Osteoblast (primary cell): ENCODE measurements at places on chromosomes 1 and 21.

GRCh38 chr1:160366731-160367515 lies at the start of gene NHLH1:
Gene NHLH1 (plus strand): TSS chr1:160367071. CDS start chr1:160370732, 3,661 bp downstream.
- no peak for DNase-seq

DNA sequence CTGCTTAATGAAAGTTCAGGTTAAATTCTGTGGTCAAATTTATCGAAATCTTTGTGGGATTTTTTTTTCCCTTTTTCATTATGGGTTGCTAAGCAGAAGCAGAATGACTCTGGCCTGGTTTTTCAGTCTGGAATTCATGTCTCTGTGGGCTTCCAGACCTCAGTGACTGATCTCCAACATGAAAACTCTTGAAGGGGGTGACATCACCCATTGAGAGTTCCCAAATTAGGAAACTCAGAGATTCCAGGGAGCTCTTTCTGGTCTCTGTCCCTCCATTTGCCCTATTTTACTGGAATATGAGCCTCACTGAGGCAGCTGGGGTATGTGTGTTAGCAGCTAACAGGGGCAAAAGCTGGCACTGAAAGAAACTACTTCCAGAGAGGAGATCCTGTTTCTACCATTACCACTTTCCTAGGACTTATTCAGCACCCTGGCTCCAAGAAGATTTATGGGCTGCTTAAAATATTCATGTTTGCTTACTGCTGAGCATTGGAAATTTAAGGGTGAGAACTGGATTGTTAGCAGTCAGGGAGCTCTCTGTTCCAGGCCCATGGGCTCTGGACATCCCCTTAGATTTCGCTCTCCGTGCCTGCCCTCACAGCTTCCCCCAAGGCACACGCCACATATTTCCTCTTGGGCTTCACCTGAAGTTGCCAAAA lies 203.4 kb upstream of the SPAG17 start:
- DNase-seq: no peak

DNA sequence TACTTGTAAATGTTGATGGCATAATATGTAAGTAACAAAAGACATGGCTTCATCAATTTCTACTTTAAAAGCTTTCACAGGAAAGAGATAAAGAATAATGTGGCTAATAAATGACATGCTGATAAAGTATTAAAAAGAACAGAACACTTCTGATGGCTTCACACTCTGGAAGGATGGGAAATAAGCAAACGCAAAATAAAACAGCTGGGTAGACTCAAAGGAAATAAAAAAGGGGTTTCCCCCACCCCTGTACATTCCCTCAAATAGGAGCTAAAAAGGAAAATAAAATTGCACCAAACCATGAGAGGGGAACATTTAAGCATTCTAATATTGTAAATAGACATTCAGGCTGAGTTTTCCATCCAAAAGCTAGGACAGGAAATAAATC lies 27.0 kb upstream of the DYRK1A start:
- no peak for DNase-seq

GRCh38 chr1:218847089-218847768 lies 326.4 kb upstream of the LYPLAL1 start:
- no peak for DNase-seq

DNA sequence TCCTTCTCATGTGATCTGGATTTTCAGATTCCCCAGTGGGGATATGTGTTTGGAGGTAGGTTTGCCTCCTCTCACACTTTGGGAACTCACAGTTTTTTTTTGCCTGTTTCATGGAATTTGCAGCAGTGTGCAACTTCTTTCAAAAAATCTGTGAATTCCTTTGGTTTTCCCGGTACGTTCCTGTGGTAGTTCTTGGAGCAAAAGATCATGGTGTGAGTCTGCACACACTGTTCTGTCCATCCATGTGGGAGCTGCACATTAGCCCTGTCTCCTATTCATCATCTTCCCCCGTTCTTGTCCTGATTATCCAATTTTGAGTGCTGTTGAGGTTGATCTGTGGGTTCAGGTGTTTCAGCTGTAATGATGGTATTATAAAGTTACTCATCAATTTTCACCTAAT lies 30.3 kb upstream of the TACSTD2 start:
- no peak for DNase-seq

- DNase-seq: peak; percentile 71
These were observed 5.0 kb downstream of the UQCRHL start for GRCh38 chr1:15802234-15802965.

GRCh38 chr1:24048205-24048869 lies 63.6 kb downstream of the MYOM3 start:
- DNase-seq: no peak

- no peak for DNase-seq
These were observed 13.5 kb downstream of the ZBTB18 start for GRCh38 chr1:244064621-244065020.

GRCh38 chr1:235999259-235999925 lies 65.5 kb downstream of the NID1 start:
- peak; percentile 89 for DNase-seq

DNA sequence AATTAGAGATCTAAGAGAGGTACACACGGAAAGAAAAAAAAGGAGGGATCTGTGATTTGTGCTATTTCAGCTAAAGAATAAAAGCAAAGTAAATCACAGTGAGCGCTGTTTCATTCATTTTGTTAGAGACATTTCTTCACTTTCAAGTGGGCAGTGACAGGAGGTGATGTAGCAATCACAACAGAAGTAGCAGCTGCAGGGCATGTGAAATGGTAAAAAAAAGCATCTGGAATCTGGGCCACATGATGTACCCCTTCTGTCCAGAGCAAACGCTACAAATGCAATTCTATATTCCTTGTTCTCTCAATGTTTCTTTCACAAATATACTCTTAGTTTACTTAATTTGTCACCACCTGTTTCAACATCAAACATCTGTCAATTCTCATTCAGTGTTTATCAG lies 786.5 kb downstream of the LRRIQ3 start:
- no peak for DNase-seq

- no peak for DNase-seq
These were observed 17.4 kb downstream of the AZIN2 start for GRCh38 chr1:33098371-33098770.

DNA sequence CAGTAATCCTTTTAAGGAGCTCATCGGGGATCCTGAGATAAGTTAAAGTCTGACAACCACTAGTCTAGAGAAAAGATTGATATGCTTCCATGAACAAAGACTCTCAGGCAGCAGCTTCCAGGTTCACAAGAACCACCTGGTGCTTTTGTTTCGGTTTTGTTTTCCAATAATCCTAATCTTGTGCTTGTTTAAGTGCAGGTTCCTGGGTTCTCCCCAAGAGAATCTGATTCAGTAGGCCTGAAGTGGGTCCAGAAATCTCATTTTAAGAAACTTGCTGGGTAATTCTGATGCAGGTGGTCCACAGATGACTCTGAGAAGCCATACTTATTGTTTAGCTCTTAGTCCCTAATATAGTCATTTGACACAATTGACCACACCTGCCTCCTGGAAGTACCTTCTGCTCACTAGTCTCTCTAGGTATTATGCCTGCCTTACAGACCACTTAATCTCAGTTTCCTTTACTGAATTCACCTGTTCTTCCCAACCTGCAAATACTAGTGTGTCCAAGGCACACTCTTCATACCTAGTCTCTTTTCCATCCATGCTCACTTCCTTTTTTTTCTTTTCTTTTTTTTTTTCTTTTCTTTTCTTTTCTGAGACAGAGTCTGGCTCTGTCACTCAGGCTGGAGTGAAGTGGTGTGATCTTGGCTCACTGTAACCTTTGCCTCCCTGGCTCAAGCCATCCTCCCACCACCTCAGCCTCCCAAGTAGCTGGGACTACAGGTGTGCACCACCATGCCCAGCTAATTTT lies 20.5 kb upstream of the FRRS1 start:
- no peak for DNase-seq

- no peak for DNase-seq
These were observed 39.3 kb upstream of the IGSF3 start for GRCh38 chr1:116706841-116707240.

- no peak for DNase-seq
These were observed 854 bp downstream of the CNTN2 start for GRCh38 chr1:205043866-205044265.

GRCh38 chr1:106523497-106523896 lies 533.0 kb upstream of the PRMT6 start:
- no peak for DNase-seq

- no peak for DNase-seq
These were observed 30.2 kb downstream of the LPAR3 start for GRCh38 chr1:84862810-84863251.

DNA sequence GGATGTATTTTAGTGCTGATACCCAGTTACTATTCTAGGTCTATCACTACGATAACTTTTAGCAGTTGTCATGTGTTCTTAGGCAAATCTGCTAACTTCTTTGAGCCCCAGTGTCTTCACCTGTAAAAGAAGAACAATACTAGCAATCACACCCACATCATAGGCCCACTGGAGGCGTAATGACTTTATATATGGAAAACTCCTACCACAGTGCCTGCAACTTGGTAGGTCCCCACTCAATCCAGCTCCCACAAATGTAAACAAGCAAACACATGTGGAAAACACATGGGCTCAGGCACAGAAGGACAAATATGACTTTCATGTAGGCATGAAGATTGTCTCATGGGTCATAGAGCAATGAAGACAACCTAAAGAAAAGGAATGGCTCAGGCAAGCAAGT lies 115.8 kb downstream of the TBX19 start:
- DNase-seq: no peak

DNA sequence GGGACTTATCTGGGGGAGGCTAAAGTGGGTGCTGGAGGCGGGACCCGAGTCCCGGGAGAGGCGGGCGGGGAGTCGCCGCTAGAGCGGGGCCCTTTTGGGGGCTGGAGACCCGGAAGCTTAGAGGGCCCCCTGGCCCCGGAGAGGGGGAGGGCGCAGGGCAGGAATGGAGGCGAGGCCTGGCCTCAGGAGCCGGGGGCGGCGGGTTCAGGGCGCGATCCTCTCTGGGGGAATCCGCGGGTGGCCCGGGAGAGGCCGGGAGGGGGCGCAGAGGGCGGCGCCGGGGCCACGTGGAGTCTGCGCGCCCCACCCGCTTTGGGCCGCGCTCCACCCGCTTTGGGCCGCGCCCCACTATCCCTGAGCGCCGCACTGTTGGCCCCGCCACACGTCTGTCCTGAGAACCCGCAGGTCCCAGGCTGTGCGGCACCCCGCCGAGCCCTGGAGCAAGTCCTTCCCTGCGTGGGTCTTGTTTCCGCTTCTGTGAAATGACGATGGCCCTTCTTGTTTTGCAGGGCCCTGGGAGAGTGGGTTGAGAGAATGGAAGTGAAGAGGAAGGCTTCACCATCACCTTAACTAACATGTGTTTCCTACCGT lies 84.4 kb downstream of the NKAIN1 start:
- DNase-seq: peak; percentile 92

GRCh38 chr1:234549447-234550021 lies 60.4 kb downstream of the IRF2BP2 start:
- no peak for DNase-seq

DNA sequence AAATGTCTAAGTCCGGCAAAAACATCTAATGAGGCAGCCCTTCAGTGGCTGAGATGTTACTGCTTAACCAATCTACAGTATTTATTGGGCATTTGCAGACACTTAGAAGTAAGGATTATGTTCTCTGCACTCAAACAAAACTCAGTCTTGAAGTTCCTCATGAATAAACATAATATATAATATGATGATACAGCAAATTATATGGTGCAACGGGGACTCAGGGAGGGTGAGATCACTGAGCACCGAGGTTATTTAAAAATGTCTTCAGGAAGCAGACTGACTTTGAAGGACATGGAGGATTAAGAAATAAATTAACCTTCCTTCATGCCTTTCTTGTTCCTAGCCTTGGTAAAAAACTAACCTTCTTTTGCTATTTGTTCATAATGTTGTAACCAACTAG lies 27.9 kb downstream of the WDR64 start:
- DNase-seq: no peak

GRCh38 chr1:231828182-231828920 lies 201.8 kb downstream of the DISC1 start:
- DNase-seq: peak; percentile 58

DNA sequence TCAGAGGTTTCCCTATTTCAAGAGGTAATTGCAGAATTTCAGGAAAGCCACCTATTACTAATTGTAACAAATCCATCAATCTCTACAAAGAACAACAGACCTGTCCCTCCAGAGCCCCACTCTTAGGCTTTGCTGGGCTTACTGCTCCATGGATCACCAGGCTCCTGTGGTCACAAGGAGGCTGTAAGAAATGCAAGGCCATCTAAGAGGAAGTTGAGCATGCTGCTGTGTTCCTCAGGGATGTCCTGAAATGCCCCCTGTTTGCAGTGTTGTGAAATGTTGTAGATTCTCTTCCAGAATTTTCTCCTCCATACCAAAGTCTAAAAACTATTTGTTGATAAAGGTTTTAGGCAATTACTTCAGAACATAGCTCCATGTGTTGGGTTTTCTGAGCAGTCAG lies 24.4 kb upstream of the DUSP23 start:
- no peak for DNase-seq

GRCh38 chr1:56547473-56547872 lies 31.9 kb downstream of the PLPP3 start:
- DNase-seq: no peak

- DNase-seq: no peak
These were observed 286.6 kb upstream of the FMN2 start for GRCh38 chr1:239805042-239805441.

DNA sequence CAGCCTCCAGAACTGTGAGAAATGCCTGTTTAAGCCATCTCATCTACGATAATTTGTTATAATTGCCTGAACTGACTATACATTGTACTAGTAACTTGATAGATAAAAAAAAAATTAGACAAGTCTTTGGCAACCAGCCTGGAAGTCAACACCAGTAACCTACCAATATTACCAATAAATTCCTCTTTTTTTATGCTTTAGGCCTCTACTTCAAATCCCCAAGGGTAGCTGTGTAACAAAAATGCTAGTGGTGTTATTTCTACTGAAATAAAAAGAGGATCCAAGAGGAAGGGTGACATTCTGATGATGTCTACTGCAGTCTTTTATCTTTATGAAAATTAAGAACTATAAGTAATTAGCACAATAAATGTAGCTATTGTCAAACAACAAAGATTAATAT lies 151.7 kb upstream of the SAMSN1 start:
- no peak for DNase-seq

- DNase-seq: no peak
These were observed 17.1 kb upstream of the FMO4 start for GRCh38 chr1:171296897-171297296.

GRCh38 chr1:46522184-46522968 lies 29.1 kb downstream of the KNCN start:
- peak; percentile 93 for DNase-seq

- DNase-seq: peak; percentile 65
These were observed 68.6 kb upstream of the ERRFI1 start for GRCh38 chr1:8094481-8095241.

GRCh38 chr1:167439301-167439988 lies 78.9 kb downstream of the CD247 start:
- DNase-seq: peak; percentile 91

- DNase-seq: no peak
These were observed 86.0 kb downstream of the CCDC185 start for GRCh38 chr1:223479261-223479660.

DNA sequence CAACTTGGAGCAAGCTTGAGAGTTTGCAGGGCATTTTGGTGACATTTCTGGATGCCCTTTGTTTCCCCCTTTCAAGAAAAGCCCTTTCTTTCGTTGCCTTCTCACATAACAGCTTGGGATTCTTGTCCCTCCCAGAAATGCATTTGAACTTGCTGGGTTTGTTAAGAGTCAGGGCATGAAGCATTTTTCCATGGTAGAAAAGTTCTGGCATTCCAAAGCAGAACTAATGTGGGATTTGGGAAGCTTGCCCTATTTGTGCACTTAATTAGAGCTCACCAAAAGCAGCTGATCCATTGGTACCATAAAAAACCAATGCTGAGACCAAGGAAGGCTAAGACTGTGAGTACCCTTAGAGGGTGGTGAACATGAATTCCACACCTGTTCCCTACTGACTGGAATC lies 99.8 kb upstream of the HOOK1 start:
- no peak for DNase-seq
